ENCODE measurements at places on chromosomes 13 and 19.

DNA sequence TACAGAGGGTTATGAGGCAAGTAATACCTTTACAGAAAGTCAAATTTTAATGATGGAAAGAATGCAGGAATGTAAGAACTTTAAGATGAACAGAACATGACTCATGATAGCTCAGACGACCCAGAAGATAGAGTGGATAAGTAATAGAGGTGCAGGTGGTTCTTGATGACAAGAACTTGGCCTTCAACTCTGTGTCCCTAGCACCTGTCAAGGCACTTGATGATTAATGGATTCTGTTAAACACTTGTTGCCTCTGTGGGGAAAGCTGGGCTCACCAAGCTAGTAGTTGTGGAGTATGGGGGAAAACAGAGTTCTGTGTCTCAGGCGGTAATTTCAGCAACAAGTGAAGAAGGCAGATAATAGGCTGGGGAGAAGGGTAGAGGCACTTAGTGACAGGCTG is 306.2 kb downstream of the ATP8A2 start:
- no peak for DNase-seq

- no peak for DNase-seq
Measured at GRCh38 chr19:49570138-49570856, 10.1 kb downstream of the NOSIP start.

- no peak for DNase-seq
Measured at GRCh38 chr13:114219392-114219791, 15.3 kb upstream of the CDC16 start.

GRCh38 chr13:87837946-87838345 is 166.8 kb downstream of the SLITRK5 start:
- DNase-seq, result no peak

- DNase-seq, result no peak
Measured at GRCh38 chr13:76016799-76017400, 380.8 kb downstream of the LMO7 start.

- DNase-seq, result no peak
Measured at GRCh38 chr13:51237386-51237785, 15.2 kb downstream of the FAM124A start.

- DNase-seq, result no peak
Measured at GRCh38 chr19:2678044-2678671, 24.3 kb downstream of the GNG7 start.

- no peak for DNase-seq
Measured at GRCh38 chr13:76687467-76687866, 198.7 kb downstream of the KCTD12 start.

- no peak for DNase-seq
Measured at GRCh38 chr19:40143612-40144011, 47.6 kb upstream of the MAP3K10 start.

DNA sequence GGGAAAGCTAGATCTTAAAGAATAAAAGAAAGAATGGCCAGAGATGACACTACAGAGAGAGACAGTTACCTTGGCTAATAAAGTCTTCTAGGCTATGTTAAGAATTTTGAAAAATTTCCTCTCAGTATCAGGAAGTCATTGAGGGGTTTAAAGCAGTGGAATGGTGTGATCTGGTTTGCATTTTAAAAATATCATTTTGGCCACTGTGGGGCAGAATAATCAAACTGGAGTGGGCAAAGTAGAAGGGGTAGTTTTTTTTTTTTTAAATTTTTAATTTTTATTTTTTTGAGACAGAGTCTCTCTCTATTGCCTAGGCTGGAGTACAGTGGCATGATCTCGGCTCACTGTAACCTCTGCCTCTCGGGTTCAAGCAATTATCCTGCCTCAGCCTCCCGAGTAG is 4.4 kb upstream of the CNMD start:
- DNase-seq, result no peak

DNA sequence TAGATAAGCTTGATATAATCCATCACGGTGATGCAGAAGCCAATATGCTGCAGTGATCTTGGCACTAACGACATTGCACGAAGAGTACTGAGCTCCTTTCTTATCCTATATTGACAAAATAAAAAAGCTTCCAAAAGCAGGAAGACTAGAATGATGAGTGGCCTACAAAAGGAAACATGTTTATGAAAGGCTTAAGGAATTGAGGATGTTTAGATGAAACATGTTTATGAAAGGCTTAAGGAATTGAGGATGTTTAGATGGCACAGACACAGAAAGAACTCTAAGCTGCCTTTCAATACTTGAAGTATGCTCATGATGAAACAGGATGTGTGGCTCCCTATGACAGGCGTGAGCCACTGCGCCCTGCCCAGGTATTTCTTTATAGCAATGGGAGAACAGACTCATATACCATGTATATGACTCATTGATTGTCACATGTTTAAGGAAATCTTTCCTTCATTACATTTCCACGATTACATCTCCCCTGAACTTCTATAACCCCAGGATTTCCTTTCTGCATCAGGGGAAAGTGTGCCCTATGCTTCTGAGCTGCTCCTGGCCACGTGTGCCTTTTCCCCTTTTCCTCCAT is 690.8 kb upstream of the ARGLU1 start:
- DNase-seq, result no peak

GRCh38 chr13:34308725-34309124 is 490.8 kb downstream of the RFC3 start:
- no peak for DNase-seq

DNA sequence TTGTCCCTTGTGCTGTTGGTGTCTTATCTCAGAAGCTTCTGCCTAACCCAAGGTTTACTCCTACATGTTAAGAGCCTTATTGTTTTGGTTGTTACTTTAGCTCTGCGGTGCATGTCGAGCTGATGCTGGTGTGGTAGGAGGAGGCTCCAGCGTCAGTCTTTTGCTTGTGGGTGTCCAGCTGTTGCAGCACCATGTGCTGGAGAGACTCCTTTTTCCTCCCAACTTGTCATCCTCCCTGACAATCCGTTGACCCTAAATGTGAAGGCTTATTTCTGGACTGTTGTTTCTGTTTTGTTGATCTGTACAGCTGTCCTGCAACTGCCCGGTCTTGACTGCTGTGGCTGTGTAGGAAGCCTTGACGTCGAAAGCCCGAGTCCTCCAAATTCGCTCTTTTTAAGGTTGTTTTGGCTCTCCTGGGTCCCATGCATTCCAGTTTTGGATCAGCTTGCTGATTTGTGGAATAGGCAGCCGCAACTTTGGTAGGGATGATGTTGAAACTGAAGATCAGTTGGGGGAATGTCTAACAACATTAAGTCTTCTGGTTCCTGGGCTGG is 15.3 kb downstream of the NAXD start:
- DNase-seq, result no peak

GRCh38 chr13:20116213-20116612 is 44.6 kb downstream of the GJA3 start:
- no peak for DNase-seq

DNA sequence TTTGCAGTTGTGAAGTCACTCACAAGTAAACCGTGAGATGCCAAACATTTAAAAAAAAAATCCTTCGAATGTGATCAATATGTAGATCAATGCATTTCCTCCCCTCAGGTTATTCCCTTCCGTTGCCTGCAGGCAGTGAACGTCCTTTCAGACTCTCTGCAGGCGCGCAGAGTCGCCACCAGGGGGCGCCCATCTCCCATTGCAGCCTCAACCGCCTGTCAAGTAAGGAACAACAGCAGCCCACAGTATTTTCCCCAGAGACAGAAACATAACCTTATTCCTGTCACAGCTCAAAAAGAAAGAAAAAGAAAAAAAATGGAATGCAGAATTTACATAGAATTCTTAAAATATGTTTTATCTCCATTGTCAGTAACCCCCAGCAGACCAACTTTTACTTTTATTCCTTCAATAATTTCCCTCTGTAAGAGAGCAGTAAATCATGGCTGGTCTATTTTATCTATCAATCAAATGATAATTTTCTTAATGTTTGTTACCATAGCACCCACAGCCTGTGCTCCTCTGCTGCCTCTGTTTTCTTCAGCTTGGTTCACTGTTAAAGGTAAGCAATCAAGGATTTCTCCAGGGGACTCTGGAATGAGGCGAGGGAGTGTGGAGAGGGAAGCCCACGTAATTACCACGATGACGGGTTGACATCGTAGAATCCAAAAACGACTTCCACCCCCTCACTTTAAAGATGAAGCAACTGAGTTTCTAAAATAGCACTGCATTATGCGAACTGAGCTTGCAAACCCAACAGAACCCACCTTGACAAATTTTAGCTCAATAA is 637.6 kb upstream of the ARGLU1 start:
- DNase-seq, result peak; percentile 26
